ENCODE measurements at places on chromosomes 2 and 18.
A peak's percentile ranks its signal among the peaks of the same experiment; 100 is the strongest.

GRCh38 chr2:11343368-11343649 lies 1.1 kb downstream of the ROCK2 start:
- DNase-seq, result no peak

- no peak for DNase-seq
Observed at GRCh38 chr2:31240381-31241365, 6.7 kb downstream of the EHD3 start.

DNA sequence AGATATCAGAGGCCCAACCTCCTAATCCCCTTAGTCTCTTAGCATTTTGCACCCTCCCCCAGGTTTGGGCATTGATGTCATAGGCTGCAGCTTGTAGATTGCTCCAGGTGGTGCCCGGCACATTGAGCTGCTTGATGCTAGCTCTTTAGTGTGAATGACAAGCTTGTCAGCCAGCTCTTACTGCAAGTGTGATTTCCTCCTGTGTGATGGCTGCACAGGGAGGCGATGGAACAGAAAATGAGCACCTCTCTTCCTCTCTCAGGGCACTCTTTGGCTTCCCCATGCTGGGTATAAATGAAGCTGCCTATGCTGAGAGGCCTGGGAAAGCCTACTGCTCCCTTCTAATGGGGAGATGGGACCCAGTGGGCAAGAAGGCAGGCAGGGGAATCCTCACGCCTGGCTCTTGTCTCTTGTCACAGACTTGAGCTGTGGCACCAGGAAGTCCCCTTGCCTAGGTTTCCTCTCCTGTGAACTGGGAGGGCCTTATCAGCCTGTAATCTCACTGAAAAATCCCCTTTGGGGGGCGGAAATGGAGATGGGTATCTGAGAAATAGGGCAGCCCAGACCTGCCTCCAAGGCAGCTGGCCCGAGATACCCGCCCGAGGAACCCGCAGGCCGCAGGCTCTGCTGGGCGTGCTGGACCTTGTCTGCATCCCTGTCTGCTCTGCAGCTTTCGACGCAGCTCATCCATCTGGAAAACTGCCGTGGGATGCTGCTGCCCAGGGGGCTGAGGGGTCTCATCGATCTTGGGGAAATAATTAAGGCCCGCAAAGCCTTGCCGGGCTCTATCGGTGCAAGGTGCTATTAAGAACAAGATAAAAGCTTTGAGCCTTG lies 163.5 kb upstream of the CXCR4 start:
- peak; percentile 59 for DNase-seq

GRCh38 chr2:126317790-126318431 lies 338.0 kb upstream of the GYPC start:
- no peak for DNase-seq

GRCh38 chr2:15941481-15941850 lies 1.1 kb downstream of the MYCN start:
- DNase-seq, result no peak

DNA sequence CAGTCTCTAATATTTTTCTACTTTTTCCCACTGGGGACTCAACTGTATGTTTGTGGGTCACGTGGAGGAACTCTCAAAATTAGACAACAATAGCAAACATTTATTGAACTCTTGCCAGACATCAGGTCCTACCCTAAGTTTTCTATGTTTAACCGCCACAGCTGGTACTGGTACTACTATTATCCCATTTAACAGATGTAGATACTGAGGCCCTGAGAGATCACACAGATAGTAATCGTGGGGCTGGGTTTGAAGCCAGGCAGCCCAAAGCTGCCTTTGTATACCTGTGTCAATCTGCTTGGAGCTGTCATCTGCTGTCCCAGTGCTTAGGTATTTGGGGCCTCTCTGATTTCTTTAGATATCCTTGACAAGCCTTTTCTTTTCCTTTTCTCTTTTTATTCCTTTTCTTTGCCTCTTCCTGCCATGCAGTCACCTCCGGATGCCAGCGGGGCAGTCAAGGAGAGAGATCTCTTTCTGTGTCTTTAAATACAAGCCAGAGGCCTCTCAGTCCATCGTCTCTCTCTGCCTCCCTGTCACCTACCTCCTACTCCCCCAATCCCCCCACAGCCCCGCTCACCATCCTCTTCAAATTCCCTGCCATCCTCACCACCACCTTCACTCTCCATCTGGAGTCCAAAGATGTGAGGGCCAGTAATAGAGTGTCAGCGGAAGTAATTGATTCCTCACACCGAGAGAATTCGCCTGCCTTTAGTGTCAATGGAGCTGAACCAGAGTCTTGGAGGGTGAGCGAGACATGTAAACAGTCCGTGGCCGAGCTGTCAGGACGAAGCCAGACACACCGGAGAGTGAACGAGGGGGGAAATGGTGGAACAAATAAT lies 23.4 kb downstream of the NRP2 start:
- no peak for DNase-seq

- DNase-seq, result no peak
Observed at GRCh38 chr2:147603447-147603846, 241.4 kb upstream of the ACVR2A start.

DNA sequence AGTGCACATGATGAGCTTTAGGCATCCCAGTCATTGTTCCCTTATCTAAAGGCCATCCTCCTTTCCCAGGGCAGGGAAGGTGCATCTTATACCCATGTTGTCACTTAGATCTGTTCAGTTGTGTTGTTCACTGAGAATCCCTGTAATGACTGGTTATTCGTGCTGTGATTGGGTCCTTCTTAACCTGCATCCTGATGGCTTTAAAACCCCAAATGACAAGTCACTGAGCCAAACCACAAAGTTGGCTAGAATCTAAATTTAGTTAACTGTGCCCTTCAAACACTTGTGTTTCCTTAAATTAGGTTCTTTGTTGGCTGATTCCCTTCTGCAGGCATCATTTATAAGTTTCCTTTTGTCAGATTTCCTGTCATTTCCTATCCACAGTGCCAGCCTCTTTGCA lies 58.5 kb upstream of the SLC16A14 start:
- no peak for DNase-seq

- DNase-seq, result no peak
Observed at GRCh38 chr18:3162181-3162580, 57.6 kb downstream of the MYOM1 start.

DNA sequence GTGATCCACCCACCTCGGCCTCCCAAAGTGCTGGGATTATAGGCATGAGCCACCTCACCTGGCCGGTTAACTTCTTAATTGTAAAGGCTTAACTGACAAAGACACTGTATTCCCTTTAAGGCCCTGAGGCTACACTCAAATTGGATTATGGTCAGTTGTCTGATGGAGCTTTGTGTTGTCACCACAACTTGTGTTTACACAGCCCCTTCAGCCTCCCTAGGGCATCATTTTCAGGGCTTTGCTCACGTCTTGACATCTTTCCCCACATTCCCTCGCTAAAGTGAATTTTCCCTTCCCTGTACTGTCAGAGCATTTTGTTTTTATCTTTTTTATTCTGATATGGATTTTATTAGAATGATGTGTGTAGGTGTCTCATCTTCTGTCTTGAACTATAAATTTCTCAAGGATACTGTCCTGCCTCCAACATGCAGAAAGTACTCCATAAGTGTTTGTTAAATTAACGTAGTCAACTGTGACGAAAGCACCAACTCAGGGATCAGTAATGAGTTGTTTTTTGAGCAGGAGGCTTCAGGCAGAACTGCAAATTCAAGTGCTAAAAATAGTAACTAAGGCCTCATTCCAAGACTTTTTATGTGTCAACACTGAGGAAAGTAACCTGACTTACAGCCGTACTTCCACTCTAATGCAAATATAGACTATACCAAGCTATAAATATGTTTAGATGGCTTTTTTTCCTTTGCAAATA lies 77.1 kb upstream of the NARS1 start:
- no peak for DNase-seq

GRCh38 chr2:59149271-59149670 lies 908.1 kb upstream of the FANCL start:
- DNase-seq, result no peak

DNA sequence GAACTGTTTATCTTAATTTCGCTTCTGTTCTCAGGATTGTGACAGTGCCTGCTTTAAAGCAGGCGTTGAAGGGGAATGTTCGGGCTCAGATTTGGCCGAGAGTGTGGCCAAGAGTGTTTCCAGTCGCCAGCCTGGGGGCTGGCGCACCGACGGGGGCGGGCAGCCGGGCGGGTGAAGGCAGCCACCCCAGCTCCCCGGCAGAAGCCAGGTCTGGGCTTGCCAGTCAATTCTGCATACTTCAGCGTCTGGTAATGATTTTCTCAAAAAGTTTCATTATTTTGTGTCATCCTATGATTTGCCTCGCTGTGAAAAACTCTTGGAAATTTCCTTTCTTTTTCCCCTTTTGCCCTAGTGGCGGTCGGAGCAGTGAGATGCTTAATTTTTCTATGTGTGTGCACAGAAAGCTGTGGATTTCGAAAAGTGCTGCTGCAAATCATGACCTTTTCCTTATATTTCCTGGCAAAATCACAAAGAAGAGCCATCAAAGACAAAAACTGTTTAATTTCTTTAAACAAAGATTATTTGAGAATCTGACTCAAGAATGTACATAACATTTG lies 856 bp downstream of the FAM228A start:
- DNase-seq, result no peak

DNA sequence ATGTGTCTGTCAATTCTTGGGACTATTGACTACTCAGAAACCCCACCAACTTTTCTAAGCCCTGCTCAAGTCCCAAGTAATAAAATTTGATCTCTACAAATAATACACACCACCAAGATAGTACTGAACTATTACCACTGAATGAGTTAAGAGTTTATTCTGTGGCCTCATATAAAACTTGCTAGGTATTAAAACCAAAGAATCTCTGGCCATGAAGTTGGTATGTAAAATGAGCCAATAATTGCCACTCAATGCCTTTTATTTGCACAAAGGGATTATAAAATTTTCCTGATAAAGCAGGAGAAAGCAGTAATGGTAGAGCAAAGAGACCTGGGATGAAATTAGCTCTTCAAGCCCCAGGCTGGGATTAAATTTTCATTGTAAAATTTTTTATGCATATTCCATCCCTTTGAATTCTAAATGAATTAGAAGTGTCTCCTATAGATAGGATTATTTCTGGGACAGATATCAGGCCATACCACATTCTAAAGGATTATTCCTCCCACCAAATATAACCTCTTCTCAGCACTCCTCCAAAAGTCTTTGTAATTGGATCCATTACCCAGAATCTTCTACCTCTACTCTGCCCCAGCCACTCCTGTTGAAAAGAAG lies 450.5 kb upstream of the ACVR2A start:
- no peak for DNase-seq

- no peak for DNase-seq
Observed at GRCh38 chr2:31296641-31297287, 62.8 kb downstream of the EHD3 start.

GRCh38 chr2:28338831-28339321 lies 53.8 kb upstream of the FOSL2 start:
- no peak for DNase-seq

DNA sequence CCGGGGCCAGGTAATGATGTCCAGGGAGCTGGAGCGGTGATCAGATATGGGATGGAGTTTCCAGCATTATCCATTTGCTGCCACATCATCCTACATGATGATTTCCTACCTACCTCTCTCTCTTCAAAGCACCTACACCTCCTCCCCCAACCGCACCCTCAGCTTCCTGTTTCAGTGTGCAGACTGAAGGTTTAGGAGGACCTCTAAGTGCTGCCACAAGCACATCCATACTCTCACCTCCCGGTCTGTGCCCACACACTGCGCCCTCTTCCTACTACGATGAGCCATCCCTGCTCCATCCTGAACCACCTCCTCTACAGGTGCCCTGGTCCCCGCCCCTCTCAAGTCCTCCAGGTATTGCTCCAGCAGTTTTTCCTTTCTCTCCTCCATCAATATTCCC lies 123.7 kb downstream of the ALPK2 start:
- DNase-seq, result peak; percentile 40

DNA sequence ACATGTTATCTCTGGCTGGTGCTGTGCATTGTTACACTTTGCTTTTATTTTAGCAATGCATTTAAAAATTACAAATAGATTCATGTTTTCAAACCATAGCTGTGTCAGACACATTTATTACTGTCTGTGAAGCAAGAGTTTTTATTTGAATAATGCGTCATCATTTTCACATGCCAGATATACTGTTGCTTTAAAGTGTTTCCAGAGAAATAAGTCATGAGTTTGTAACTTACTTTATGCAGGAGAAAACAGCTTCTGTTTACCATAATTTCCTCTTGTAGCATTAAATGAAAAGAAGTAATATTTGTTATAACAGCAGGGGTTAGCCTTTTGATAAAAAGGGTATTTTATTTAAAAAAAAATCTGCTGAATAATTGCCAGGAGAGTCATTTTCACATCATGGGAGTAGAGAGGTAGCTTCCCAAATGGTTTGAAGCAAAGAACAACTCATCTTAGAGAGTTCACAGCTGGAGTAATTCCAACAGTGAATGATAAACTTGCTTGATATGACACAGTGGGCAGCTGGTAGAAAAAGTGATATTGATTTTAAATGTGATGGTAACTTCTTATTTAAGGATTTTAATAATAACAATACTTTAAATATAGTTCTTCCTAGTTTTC lies 1274.5 kb upstream of the CRIM1 start:
- DNase-seq, result no peak

DNA sequence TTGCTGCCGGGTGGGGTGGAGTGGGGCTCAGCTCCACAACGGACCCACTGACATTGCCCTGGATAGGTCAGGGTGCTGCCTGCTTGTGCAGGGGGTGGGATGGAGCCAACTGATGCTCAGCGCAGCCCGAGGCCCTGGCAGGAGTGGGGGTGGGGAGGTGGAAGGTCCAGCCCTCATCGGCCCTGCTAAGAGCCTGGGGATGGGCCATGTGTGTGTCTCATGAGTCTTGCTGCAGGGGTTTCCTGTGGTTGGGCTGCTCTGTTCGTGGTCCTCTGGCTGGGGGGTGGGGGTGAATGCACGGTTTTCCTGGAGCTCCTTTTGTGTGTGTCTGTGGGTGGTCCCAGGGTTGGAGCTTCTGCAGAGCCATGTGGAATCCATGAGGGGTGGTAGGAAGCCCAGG lies 39.4 kb upstream of the GALR1 start:
- DNase-seq, result no peak

DNA sequence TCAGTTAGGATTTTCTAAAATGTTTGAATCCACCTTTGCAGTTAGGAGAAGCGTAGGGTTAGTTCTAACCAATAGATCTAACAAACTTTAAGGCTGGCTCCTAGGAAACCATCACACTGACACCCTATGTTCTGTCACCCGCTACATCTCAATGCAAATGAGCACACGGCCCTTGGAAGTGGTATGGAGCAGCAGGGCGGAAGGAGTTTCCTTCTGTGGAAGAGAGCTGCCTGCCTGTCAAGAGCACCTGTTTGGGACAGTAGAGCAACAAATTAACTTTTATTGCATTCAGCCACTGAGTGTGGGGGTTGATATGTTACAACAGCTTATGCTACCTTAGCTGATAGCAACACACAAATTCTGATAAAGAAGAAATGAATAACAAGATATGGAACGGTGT lies 306.9 kb upstream of the RAB6C start:
- no peak for DNase-seq
